Cardiac muscle cell (in vitro differentiated cells and primary cell): ENCODE measurements at places on chromosomes 13 and 19. TPM values are rescaled to one million over a fixed set of nuclear protein-coding genes. Genes with fewer than 3 reads are reported as not detected.

DNA sequence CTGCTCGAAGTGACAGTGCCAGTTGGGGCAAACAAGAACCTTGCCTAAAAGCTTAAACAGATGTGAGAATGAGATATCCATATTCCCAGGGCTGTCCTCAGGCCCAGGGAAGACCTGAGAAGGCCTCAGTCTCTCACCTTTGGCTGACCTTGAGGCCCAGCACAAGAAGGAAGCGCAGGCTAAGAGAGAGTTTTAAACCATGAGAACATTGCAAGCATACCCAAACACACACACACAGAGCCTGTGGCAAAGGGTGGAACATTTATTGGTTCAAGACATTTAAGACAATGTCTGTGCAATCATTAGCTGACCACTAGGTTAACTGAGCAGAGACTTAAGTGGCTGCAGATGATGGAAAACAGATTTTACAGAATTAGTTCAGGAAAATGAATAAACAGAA, 248.2 kb downstream of the NBEA start:
- DNase-seq = no peak

DNA sequence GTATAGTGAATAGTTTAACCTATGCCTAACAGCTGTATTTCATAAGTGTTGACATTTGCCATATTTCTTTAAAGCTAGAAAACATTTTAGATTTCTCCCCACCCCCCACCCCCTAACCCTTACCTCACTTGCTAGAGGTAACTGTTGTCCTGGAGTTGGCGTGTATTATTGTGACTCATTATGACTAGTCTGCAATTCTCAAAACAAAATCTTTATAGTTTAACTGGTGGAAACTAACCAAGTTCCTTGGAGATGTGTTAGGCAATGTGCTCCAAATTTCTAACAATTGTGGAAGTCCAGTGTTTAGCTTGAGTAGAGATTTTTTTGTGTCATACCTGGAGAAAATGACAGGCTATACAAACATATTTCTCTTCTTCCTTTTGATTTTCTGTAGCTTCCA, 38.0 kb downstream of the KCTD4 start:
- peak; percentile 84 for DNase-seq

GRCh38 chr19:50549059-50549926, 18.9 kb downstream of the LRRC4B start:
- no peak for DNase-seq

The BEST2 gene
- not detected in 2 replicates for polyA plus RNA-seq

GRCh38 chr13:46526100-46526735, 26.8 kb upstream of the LRCH1 start:
- no peak for DNase-seq

The EEF2 gene
- polyA plus RNA-seq = 316 and 530 TPM in 2 replicates

DNA sequence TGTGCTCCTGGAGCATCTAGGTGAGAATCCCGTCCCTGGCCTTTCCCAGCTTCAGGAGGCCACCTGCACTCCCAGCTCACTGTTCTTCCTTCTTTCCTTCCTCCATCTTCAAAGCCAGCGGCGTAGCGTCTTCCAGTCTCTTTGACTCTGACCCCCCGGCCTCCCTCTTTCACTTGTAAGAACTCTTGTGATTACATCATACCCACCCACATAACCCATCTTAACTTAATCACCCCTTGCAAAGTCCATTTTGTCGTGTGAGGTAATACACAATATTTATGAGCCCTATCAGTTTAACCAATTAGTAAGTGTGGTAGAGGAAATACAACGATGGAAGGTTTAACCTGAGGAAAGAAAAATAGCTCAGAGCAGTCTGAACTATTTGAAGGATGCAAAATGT, 4.6 kb upstream of the CDC16 start:
- no peak for DNase-seq

The DEDD2 gene
- polyA plus RNA-seq = 46.0 and 58.2 TPM in 2 replicates

GRCh38 chr13:40895227-40896184, 106.1 kb downstream of the SLC25A15 start:
- DNase-seq = no peak

DNA sequence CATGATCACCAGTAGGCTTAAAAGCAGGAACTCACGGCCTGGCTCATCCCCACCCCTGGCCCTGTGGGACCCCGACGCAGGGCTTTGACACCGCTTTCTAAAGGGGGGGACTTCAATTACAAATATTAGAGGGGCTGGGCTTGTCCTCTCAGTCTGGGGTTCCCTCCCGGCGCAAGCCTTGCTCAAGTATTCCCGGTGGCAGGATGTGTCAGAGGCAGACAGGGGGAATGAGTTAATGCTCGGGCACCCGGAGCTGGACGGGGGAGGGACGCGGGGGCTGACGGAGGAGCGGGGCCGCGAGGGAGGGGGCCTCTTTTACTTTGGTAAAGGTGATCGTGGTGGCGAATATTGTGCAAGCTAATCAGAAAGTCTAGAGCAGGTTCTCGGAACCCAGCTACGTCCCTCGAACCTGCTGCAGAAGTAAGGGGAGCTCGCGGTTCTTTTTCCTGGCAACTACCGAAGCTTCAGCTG, 1.1 kb downstream of the FGF14 start:
- DNase-seq = no peak

The RUBCNL gene
- polyA plus RNA-seq = 0.67 and 0.74 TPM in 2 replicates

The CPB2 gene
- not detected in 2 replicates for polyA plus RNA-seq

The NTF4 gene
- polyA plus RNA-seq = 17.0 and 31.7 TPM in 2 replicates

The RXFP2 gene
- polyA plus RNA-seq = not detected in 2 replicates

DNA sequence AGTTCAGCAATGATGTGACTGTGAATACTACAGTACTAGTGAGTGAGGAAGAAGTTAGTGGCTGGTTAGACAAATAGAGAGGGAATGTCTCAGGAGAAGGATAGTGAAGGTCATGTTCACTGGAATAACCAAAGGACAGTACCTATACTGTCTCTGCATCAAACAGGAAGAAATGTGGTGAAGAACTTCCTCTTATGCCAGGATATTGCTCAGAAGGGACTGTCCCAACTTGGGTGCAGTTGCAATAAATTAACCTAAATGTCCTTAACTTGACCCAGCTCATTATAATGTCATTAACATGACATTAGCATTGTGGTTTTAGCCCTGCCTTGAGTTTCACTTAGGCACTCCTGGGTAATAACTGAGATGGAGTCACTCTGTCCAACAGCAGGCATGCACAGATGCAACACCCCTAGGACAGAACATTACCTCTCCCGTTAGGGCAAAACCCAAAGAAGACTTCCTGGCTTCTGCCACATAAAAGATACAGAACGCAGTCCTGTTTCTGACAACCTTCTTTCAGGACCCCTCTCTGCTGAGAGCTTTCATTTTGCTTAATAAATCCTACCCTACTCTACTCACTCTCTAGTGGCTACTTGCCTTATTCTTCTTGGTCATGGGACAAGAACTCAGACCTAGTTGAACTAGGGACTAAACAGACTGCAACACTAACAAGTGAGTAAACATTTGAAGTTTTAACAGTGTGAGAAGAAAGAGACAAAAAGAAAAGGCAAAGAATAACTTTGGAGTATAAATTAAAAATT, 1591.6 kb upstream of the MIR17HG start:
- DNase-seq = no peak

DNA sequence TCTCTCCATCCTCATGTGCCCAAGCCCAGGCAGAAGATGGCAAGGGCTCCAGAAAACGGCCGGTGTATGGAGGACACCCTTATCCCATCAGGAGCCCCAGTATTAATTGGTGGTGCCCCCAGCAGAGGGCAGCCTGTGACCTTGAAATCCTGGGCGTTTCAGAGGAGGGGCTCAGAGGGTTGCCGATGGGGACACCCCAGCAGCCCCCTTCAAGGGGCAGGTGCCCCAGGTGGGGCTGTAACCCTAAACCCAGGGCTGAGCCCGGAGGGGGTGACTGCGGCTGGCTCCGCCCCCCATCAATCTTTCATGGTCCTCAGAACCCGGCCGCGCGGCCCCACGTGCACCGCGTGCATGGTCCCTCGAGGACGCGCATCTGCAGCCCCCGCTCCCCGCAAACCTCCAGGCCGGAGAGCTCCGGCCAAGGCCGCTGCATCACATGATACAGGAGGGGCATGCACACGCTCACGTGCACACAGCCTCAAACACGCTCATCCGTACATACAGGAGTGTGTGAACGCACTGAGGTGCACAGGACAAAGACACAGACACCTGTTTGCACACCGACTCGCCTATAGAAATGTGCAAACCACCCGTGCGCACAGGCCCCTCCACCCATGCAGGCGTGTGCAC, 949 bp downstream of the RAB3A start:
- DNase-seq = peak; percentile 29

The GAS6 gene
- polyA plus RNA-seq = 91.8 and 120 TPM in 2 replicates

GRCh38 chr13:101018720-101019119, 344.1 kb upstream of the TMTC4 start:
- no peak for DNase-seq

The ASPDH gene
- not detected in 2 replicates for polyA plus RNA-seq

DNA sequence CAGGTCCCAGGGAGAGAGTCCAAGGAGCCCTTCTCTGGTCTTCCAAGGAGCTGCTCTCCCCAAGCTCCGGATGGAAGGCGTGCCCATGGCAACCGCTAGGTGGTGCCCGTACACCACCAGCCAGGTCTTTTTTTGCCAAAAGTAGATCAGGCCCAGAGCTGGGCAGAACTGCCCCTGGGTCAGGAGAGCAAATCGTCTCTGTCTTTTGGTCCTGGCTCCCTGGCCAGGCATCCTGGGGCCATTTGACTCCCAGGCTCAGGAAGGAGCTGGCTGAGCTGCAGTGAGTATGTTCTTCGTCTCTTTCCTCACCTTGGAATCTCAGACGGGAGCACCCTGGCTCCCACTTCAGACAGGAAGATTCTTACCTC, 24.6 kb upstream of the BCL3 start:
- DNase-seq = peak; percentile 83

The SLAIN1 gene
- 21.6 and 26.5 TPM in 2 replicates for polyA plus RNA-seq

The THSD8 gene
- 15.0 and 19.0 TPM in 2 replicates for polyA plus RNA-seq

- no peak for DNase-seq
Measured at GRCh38 chr19:45451131-45451849, 16.5 kb upstream of the FOSB start.

DNA sequence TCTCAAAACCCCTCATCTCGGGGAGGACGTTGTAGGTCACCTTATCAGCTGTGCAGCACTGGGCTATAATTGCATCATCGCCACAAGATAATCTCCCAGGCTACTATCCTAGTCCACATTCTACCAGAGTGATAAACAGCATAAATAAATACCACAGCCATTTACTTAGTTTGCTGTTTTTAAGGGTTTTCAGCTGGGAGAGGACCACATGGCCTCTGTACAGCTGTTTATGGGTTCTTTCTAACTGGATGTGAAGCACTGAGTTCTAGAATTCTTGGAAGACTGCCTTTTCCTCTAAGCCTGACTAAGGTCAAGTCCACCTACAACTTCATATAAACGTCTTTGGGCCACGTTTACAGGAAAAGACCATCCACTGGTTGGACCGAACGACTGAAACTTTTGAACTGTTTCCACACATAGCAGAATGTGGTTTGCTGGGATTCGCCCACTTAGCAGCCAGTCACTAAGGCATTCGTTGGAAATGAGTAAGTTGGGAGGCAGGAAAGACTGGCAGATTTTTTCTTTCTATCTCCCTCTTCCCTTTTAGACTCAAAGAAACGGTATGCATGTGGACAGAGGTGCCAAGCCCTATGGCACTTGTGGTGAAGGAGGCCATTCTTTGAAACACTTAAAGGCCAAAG, 752.5 kb upstream of the SGCG start:
- DNase-seq = peak; percentile 86

The ZNF229 gene
- 2.5 and 7.0 TPM in 2 replicates for polyA plus RNA-seq

DNA sequence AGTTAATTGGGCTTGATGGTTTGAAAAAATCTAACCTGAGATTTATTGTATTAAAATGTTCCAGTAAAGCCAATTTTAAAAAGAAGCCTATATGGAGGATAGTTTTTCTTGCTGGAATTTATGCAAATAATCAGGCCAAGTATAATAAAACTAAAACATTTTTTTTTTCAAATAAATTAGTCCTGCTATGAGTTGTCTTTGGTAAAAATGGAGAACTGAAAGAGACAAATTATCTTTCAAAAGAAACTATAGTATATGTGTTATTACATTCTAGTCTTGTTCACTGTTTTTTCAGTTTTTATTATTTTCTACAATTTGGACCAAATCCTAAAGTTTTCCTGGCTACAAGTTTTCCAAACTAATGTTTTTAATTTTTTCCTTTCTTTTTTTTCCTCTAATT, 468.9 kb downstream of the UQCRFS1 start:
- no peak for DNase-seq

GRCh38 chr13:31067416-31068118, 94.1 kb downstream of the HSPH1 start:
- DNase-seq = peak; percentile 53

The ZNF737 gene
- polyA plus RNA-seq = 14.9 and 15.1 TPM in 2 replicates

- DNase-seq = peak; percentile 57
Measured at GRCh38 chr19:37654629-37655300, 500 bp downstream of the ZFP30 start.

DNA sequence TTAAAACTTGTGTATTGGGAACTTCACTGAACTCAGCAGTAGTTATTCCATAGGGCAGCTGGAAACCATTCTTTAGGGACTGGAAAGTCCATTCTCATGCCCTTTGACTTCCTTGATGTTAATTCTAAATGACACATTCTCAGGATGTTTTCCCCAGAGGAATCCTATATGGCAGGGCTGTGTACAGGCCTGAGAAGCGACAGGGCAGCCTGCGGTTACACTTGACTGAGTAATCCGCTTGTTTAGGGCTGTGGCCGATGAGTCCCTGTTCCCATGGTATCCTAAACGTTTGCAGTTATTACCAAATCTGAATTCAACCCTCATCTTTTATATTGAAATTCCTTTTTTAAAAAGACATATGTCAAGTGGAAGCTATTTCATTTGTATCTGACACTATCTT, 83.5 kb downstream of the COL4A2 start:
- no peak for DNase-seq

DNA sequence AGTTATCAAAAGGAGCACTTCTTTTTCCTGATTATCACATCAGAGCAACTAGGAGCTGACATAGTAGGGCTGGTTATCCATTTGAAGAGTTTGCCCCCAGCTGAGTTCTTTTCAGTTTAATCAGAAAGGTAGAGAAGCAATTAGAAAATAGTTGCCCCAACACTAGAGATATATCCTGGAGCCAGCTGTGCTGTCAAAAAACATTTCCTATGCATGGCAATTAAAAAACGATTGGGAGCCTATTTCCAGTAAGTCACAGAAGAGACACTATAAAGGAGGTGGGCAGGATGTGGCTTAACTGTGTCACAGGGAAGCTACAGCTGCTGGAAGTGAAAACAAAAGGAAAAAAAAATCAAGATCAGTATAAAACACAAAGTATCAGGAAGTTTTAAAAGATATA, 155.7 kb upstream of the SLITRK1 start:
- DNase-seq = no peak

DNA sequence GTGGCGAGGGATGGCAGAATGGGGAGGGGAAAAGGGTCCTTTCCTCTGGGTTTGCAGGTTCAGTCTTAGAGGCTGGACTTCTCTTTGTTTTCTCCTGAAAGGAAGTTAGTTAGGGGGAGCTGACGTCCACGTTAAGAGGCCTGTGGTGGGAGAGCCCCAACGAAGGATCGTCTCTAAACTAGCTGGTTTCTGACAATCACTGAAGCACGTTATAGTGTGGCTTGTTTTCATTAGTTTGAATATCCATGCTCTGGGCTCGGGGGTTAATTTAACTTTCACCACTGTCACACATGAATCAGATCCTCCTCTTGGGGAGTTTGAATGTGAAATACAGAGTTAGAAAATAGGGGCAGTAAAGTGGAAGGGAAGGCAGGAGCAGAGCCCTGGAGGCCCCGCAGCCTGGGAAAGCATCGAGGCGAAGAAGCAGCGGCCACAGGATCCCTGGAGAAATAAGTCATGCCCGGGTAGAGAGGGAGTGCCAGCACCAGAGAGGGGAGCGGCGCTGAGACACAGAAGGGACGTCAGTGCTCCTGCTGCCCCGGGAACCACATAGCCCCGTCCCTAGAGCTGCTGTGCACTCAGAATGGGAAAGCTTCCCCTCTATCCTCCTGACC, 31.1 kb upstream of the AMER2 start:
- no peak for DNase-seq
